Uterus (tissue), 4 donors: ENCODE measurements at places on chromosomes 1 and 21.

DNA sequence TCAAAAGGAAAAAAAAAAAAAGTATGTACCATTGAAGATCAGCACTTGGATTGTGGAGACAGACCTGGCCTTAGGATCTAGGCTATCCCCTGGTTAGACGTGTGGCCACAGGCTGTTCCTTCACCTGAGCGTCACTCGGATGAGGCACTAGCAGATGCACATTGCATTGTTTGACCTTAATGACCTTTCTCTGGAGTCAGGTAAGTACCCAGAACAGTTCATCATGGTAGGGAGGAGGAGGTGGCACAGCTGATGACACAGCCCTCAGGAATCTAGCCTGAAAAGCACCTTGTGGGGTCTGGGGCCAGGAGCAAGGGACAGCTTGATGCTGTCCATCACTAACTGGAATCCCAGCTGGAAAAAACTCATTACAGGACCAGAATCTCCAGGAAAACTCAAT, 21.2 kb downstream of the NECAP2 start:
- DNase-seq = no peak

GRCh38 chr1:53182111-53182593, 14.5 kb upstream of the CPT2 start:
- peak; percentile 92 for DNase-seq

- no peak for DNase-seq
These were observed 220.2 kb downstream of the TBX15 start for GRCh38 chr1:118767971-118768370.

DNA sequence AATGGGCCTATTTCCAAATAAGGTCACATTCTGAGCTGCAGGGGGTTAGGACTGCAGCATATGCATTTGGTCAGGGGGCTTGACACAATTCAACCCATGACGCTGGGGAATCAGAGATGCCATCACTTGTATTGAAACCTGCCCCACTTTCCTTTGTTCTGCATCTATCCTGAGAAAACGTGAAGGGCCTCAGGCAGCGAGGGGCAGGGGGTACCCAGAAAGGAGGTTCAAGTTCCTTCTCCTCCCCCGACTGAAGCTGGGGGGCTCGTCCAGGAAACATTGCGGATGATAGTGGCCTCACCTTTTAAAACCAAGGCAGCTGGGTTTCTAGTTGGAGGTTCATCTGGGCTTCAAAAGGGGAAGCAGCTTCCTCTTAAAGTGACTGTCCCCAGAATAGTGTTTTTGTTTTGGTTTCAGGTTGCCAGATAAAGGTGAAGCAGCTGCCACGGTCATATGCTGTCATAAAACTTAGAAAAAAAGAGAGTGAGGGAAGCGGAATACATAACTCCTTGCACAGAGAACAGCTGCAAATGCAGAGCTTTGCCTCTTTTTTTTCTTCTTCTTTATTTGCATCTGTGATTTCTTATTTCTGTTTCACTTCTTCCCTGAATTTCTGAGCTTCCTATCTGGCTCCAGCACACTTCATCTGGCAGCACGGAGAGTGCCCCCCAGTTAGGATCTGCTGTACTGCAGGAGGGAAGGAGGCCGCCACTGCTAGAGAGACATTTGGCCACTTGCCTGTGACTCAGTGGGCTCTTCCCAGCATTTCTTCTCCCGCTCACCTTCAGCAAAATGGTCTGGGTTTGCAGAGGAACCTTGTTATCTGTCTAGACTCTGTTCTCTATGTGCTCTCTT, 142.0 kb downstream of the AJAP1 start:
- DNase-seq = no peak

- DNase-seq = peak; percentile 18
These were observed 37.7 kb downstream of the SLC45A1 start for GRCh38 chr1:8355439-8356255.

GRCh38 chr1:81867235-81867634, 66.5 kb downstream of the ADGRL2 start:
- DNase-seq = no peak

DNA sequence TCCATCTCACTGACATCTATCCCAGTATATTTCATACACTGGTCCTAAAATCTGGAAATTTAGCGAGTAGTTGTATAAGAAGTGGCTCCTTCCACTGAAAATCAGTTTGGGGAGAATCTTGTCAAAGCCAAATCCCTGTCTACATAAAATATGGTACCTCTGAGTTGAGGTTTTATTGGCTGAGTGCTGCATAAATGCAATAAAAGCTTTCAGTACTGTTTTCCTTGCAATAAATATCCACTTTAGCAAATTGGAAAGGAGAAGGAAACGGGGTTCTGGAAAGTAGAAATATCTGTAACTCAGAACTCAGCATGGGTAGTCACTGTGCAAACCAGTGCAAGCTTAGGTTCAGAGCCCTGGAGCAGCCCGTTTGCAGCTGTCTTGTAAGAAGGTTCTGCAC, 580.2 kb downstream of the SMYD3 start:
- no peak for DNase-seq

DNA sequence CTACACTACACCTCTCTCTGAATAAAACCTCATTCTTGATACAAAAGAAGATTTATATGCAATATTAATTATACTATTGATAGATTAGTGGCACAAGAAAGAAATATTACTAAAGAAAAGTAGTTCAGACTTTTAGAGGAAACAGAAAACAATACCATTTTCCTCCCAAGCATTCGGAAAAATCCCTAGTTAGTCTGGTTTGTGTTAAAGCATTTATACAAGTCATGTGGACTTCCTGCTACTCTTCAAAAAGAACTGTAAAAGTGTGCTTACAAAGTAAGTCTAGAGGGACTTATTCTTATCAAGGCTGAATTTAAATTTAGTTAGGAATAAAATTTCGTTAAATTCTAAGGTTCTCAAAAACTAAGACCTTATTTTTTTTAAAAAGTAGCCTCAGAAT, 129.1 kb downstream of the ATP1B1 start:
- no peak for DNase-seq

DNA sequence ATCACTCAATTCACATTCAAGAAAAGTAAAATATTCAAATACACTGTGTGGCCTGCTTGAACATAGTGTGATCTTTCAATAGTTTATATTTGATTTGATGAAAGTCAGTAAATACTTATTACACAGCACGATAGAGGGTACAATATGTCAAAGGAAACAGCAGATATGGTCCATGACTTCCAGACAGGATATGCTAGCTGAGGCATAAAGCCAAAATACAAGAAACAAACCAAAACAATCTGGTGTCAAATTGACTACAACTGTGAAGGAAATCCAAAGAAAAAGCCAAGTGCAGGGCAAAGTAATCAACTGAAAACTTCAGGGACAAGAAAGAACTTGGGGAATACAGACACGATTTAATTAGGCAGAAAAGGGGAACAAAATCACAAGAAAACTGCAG, 19.3 kb downstream of the RRAGC start:
- DNase-seq = no peak

- peak; percentile 75 for DNase-seq
These were observed 9.9 kb downstream of the GPR3 start for GRCh38 chr1:27402349-27402754.

DNA sequence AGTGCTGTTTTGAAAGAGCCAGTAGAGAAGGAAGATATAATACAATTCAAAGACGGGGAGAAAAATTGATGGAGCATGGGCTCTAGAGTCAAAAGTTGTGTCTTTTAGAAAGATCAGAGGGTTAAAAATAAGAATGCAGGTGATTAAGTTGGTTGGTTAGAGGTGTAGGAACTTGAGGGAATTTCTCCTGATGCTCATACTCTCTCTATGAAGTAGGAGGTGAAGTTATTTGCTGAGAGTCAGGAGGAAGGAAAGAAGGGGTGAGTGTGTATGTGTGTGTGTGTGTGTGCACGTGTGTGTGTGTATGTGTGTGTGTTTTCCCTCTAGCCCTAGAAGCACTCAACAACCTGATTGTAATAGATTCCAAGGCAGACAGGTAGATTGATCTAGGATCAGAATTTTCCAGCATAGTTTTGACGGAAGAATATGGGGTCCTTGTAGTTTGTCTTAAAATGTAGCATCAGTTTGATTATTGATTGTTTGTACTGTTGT, 88.3 kb upstream of the MACF1 start:
- DNase-seq = no peak

GRCh38 chr1:119564548-119564947, 57.5 kb downstream of the HSD3B1 start:
- no peak for DNase-seq

- DNase-seq = no peak
These were observed 24.1 kb downstream of the EIF4G3 start for GRCh38 chr1:21152423-21153100.

GRCh38 chr1:110234691-110235090, 24.6 kb downstream of the KCNC4 start:
- no peak for DNase-seq

DNA sequence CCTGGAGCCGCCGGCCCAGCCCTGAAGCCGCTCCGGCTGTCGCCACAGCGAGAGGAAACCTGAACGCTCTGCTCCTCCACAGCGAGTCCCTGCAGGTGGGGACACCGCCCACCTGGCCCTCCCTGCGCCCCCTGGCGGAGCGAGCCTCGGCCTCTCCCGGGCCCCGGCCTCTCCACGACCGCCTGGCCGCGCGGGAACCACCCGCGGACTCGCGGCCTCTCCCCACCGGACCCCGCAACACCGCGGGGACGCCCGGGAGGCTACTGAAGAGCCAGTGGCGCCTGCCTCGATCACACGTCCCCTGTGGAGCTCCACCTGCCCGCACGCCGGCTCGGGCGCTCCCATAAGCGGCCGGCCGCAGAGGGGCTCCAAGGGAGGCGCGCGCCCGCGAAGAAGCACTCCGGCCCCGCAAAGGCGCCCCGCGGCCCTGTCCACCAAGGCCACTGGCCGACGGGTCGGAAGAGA, 109.6 kb downstream of the KCNN3 start:
- peak; percentile 56 for DNase-seq

DNA sequence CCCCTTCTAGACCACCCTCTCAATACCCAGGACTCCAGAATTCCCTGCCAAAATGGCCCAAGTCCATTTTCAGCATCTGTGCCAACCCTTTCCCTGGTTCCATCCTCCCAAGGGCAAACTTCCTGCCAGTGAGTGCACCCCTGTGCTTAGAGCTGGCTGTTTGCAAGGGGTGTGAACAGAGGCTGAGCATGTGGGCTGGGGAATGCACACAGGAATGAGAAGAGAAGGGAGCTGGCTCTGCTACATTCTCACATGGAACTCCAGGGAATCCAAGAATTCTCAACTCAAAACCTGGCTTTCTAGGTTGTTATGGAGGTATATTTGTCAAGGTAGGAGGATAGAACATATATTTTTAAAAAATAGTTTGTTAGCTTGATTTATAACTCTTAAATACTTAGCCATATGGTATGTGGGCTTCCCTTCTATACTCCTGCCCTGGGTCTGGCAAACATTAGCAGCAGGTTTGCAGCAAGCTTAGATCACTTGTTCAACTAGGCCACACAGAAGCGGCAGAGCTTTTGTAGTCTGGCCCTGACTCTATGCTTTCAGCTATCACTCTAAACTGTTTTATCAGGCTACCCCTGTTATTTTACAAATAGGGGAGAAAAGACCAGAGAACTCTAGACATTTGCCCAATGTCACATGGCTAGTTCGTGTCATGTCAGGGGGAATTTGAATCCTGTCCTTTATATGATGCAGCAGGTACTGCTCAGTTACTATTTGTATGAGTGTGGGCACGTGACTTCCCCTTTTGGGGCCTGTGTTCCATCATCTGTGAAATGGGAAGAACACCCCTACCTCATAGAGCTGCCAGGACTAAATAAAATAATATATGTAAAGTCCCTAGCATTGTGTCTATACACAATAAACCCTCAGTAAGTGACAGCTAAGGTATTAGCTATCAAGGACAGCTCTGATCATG, 8.1 kb upstream of the STMN1 start:
- no peak for DNase-seq

- DNase-seq = no peak
These were observed 6.2 kb upstream of the KCNK2 start for GRCh38 chr1:215076322-215076721.

DNA sequence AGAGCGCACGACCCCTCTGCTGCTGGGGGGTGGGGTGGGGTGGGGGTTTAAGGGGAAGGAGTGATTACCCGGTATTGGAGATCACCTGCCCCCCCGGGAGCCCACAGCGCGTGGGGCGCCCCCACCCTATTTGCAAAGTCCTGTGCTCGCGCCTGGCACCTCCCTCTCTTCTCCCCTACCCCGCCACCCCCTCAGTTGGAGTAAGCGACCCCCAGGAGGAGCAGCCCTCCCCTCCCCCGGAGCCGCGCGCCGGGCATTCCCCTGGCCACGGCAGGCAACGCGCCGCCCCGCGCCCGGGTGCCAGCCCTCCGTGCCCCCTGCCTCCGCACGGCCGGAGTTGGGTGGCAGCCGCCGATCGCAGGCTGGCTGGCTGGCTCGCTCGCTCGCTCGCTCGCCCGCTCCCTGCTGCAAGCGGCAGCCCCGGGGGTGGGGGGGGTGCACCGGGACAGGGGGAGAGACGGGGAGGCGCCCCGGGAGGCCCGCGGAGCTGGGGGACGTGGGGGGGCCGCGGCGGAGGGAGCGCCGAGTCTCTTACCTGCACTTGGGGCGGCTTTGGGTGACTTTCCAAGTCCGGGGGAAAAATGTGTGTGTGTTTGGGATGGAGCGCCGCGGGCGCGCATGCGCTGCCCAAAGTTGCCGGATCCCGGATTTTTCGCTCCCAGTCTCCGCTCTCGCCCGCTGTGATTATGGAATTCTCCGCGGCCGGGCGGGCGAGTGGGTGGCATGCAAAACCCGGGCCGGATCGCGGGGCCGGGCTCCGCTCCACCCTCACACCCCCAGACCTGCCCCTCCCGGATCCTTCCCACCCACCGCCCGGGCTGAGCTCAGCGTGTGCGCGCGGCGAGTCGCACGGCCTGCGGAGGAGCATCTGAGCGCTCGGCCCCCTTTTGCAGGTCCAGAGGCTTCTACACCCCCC, at the start of gene CASZ1:
TSS of gene CASZ1 (minus strand) at position 618 of the 916 bp plus-strand sequence. CDS start 102,757 bp downstream, outside the sequence.
- DNase-seq = peak; percentile 77

GRCh38 chr1:200590001-200590400, 30.6 kb downstream of the KIF14 start:
- DNase-seq = no peak

- DNase-seq = no peak
These were observed 91.7 kb downstream of the COL24A1 start for GRCh38 chr1:86064899-86065298.

DNA sequence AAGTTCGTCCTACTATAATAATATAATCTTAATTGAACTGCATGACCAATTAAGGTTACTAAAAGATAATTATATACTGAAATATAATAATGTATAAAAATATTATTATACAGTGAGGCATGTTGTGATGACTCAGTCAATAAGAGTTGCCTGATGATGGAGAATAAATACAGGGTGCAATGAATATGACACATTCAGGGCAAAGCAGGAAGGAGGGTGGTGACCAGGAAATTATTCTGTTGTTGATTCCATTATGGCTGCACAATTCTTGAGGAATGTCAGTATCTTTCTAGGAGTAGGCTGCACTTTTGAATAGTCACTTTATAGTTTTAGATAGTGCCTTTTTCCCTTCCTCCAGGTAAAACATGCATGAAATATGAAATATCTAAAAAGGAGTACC, 46.4 kb upstream of the RGS21 start:
- no peak for DNase-seq

DNA sequence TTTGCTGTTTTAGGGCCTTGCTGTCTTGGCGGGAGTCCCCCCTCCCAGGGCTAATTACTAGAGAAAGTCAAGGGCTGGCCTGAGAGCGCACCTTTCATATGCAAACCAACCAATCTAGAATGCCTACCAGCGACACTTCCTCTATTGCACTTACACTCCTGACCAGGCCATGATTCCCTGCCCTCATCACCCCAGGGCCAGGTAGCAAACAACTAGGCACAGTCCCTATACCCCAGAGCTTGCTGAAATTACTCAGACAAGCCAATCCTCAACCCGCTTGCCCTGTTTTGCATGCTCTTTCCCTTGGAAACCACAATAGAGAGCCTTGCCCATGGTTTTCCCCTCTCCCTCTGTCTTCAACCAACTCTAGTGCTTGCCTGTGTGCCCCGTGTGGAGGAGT, 70.3 kb downstream of the URB2 start:
- no peak for DNase-seq
